ENCODE measurements at places on chromosomes 4 and X.

DNA sequence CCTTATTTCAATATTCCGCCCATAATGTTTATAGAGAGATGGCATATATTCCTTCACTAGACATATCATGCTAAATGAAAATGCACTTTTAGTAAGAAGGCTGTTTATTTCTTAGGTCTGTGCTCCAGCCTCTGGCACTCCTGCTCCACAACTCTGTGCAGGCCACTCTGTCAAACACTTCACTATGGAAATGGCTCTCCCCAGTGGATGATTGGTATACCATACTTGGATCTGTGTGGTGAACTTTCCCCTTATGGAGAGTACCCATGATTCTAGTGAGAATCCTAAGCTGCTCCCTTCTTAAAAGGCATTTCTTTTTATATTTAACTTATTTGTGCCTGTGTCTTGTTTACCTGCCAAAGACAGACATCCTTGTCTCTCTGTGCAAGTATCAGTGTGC is 480.1 kb upstream of the GALNT7 start:
- DNase-seq: no peak

- peak; percentile 67 for DNase-seq
Observed at GRCh38 chr4:120049732-120050494, 16.7 kb downstream of the MAD2L1 start.

GRCh38 chrX:135307171-135307570 is 2.1 kb upstream of the ETDC start:
- DNase-seq: peak; percentile 19

DNA sequence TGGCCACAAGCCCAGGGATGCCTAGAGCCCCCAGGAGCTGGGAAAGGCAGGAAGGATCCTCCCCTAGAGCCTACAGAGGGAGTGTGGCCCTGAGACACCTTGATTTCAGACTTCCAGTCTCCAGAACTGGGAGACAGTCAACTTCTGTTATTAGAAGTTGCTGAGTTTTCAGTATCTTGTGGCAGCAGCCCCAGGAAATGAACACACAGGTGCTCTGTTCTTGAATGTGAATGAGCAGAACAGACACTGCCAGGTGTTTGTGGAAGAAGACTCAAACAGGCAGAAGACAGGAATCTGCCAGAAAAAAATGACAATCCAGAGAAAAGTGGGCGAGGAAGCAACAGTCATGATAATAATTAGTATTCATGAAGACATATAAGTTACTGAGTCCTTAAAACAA is 64.5 kb upstream of the STS start:
- DNase-seq: no peak

DNA sequence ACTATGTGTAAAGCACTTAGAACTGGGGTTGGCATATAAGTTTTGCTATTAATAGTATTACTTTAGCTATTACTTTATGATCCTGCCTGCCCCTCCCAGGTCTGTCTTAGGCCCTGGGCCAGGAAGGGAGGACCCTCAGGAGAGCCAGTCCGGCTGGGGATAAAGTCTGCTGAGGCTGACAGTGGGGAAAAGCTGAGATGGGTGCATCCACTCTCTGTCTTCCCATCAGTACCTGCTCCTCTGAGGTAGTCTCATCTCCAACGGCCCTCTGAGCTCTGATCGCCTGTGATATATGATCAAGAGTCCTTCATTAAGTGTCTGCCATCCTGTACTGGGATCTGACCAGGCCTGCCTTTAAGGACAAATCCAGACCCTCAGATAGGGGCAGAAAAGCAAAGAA is 156.5 kb upstream of the PJA1 start:
- no peak for DNase-seq

DNA sequence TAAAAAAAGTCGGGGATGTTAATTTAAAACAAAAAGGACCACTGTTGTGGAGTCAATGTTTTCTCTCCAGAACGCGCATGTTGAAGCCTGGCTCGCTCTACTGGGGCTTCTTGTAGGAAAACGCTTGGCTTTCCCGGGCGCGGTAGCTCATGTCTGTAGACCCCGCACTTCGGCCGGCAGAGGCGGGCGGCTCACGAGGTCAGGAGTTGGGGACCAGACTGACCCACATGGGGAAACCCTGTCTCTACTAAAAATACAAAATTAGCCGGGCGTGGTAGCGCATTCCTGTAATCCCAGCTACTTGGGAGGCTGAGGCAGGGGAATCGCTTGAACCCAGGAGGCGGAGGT is 15.6 kb downstream of the NELFA start:
- DNase-seq: no peak

- no peak for DNase-seq
Observed at GRCh38 chrX:45009371-45010000, 136.5 kb downstream of the KDM6A start.

- no peak for DNase-seq
Observed at GRCh38 chr4:1978741-1979476, 29.9 kb downstream of the NELFA start.

- no peak for DNase-seq
Observed at GRCh38 chr4:128727658-128728057, 81.8 kb upstream of the JADE1 start.
